ENCODE measurements at places on chromosomes 6 and 20.
A peak's percentile ranks its signal among the peaks of the same experiment; 100 is the strongest.

- no peak for DNase-seq
These were observed 1.6 kb downstream of the SRSF6 start for GRCh38 chr20:43459022-43459942.

GRCh38 chr20:51456511-51457509 is 85.7 kb downstream of the NFATC2 start:
- peak; percentile 76 for DNase-seq

DNA sequence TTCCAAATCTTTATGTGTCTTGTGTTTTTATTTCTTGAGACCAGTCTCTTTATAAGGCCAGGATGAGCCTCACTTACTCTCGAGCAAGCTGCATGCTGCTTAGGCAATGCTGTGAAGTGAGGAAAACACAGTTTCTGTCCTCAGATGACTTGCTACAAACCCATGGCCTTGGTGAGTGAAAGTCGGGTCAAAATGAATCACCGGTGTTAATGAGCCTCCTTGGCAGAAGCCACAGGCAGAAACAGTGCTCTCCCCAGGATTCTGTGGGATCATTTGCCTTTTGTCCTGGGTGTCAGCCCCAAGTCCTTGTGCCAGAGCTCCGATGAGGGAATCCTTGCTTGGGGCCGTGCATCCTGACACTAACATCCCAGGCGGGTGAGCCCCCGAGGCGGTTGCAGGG is 482.5 kb downstream of the QKI start:
- no peak for DNase-seq

DNA sequence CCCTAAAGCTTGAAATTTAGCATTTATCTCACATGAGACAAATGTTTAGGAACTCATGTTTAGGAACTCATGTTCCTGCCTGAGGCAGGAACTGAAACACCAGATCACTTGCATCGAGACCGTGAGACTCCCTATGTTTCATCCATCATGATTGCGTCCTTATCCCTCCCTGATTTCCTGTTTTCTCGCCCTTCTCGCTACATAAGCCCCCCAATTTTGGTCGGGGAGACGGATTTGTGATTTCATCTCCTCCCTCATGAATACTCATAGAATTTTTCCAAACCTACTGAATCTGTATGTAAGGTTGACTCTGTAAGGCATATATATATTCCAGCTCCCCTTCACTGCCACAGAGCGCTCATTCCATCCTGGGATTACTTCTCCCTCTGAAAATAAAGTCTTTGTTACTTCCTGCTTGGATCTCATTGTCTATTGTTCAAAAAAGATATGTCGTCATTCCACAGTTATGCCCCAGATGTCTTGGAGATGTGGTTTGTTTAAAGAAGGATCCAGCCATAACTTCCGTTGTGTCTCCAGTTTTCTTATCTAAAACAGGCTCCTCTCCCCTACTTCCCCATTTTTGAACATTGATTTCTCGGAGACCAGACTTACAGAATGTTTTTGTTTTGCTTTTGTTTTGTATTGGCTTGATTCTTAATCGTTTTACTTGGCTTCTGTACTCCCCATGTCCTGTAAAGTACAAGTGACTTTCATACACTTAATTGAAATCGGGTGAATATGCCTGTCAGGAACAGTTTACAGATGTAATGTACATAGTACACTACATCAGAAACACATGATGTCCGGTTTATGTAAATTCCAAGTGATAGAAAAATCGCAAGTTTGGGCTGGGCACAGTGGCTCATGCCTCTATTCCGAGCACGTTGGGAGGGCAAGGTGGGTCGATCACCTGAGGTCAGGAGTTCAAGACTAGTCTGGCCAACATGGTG is 118.7 kb downstream of the HFE start:
- no peak for DNase-seq

DNA sequence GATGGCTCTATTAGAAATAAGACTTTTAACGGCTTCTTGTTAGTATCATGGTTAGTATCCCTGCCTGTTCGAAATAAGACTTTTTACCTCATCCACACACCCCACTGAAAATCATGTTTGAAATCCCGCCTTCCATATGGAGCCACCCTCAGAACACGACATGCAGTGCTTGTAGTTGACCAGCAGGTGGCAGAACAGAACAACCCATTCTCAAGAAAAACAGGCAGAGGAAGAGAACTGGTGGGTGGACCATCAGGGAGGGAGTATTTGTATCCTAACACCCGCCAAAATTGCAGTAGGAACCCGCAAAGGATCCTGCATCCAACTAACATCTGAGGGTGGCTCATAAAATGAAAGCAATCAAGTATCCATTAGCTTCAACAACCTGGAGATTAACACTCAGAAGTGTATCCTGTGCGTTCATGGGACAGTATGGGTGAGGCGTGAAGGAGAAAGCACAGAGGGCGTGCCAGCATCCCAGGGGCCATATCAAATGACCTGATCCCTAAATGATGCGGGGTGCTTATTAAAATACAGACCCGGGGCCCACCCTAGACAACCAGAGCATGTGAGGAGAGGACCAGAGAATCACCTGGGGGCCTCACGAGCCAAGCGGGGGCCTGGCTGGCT is 89.6 kb upstream of the NHSL1 start:
- DNase-seq, result no peak

DNA sequence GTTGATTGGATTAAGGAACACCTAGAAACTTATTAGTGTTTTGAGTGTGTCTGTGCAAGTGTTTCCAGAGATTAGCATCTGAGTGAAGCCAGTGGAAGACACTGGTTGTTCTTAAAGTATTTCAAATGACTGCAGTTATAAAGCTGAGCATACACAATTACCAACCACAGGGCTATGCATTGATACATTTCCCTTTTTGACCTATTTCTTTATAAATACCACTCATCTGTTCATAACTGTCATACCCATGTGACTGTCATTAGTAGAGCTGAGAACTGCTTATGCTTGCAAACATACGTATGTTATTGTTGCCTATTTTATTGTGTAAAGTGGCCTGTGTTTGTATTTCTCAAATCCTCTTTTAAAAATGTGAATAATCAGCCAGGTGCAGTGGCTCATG is 15.3 kb upstream of the ZC3H12D start:
- no peak for DNase-seq

DNA sequence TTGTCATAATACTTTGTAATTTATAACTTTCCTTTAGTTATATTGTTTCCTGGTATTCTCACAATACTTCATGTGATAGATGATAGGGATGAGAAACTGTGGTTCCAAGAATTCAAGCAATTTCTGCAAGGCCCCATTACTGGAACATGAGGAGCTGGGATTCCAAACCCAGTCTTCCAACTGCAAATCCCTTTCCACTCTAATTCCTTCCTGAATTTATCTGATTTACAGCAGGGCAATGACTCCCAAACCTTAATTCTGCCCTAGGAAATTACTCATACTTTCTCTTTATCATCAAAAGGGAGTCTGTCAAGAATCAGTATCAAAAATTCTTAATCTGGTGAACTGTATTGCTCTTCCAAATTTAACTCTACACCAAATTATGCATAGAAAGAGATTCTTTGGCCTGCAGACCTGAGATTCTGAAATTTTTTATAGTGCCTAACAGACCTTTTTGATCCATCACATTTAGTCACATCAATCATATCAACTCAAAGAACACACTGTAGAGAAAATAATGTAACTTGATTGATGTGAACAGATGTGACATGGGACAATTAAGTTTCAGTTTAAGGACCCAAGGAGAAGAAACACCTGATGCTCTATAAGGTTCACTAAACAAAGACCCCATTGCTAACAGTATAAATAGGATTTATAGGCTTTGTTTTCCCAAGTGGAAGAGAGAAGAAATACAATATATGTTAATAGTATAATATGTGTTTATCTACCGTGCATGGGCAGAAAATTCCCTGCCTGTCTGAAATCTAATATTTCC is 41.5 kb upstream of the GJA1 start:
- no peak for DNase-seq

GRCh38 chr20:57459278-57459677 is 65.7 kb downstream of the CTCFL start:
- DNase-seq, result no peak

GRCh38 chr6:92521553-92521952 is 897.8 kb downstream of the EPHA7 start:
- no peak for DNase-seq

GRCh38 chr6:69796073-69796641 is 653 bp downstream of the LMBRD1 start:
- DNase-seq, result peak; percentile 35

GRCh38 chr20:40813708-40814630 is 124.9 kb upstream of the MAFB start:
- DNase-seq, result no peak

DNA sequence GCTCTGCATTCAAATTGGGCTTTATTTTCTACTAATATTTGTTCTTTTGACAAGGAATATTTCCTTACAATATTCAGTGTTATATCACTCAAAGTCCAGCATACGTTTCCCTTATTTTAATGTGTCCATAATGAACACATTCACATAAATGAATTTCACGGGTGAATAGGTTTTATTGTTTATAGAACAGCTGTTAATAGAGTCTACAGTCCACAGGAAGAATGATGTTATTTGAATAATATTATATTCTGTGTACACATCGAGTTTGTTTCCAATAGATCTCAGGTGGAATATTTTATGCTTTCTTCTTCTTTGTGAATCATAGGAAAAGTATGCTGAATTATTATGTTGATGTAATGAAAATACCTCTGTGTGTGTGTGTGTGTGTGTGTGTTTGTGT is 582.4 kb downstream of the CDH26 start:
- DNase-seq, result no peak

GRCh38 chr6:163339466-163339865 is 75.1 kb upstream of the QKI start:
- DNase-seq, result no peak

DNA sequence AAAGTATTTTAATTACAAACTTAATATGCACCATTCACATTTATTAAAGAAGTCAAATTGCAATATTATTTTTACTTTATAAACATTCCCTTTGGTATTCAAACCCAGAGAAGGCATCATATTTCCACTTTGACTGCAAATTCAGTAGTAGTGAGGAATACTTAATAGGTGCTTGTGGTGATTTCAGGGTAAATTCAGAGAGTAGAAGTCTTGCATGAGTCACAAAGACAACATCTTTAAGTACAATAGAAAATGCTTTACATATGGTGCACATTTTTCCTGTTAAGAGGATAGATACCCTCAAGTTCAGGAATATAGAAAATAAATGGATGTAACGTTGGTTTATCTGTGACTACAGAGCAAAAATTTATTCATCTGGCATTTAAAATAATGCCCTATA is 390.2 kb downstream of the TENT5A start:
- no peak for DNase-seq

- DNase-seq, result no peak
These were observed 41.3 kb downstream of the TXLNB start for GRCh38 chr6:139250296-139251044.

DNA sequence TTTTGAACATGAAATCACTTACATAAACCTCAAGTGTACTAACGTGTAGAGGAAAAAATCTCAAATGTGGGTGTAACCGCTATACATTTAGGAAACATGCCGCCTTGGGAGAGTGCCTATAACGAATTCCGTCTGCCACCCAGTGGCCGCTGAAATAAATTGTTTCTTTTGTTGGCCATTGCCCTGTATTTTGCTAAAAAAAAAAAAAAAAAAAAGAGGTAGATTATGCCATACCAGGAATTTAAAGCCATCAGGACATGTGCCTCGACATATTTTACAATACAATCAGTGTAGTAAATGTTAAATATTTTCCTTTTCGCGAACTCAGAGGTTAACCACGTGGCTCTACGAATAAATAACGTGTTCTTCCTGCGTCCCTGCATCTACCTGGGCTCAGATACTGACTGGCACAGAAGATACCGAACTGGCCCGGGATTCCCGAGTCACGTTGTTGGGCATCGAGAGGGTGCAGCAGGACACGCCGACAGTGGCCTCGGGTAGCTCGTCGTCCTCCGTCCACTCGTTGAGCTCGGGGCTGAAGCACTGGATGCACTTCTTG is 14.3 kb downstream of the KLHL31 start:
- peak; percentile 91 for DNase-seq

- DNase-seq, result no peak
These were observed 246.7 kb downstream of the SOD2 start for GRCh38 chr6:159446340-159446739.

DNA sequence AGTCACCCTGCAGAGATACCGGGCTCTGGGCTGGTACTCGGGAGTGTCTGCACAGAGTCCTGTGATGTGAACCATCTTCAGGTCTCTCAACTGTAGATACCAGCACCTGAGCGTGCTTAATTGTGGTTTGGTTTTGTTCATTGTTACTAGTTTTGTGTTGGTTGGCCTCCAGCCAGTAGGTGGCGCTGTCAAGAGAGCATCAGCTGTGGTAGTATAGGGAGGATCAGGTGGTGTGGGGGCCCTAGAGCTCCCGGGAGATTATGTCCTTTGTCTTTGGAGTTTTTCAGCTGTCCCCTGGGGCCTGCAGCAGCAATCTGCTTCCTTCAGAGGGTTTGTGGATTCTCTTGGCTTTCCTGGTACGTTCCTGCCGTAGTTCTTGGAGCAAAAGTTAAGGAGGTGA is 67.9 kb downstream of the CDYL start:
- no peak for DNase-seq

GRCh38 chr6:146543940-146544615 is 445 bp downstream of the RAB32 start:
- no peak for DNase-seq

GRCh38 chr20:42435230-42435629 is 754.5 kb downstream of the PTPRT start:
- no peak for DNase-seq

DNA sequence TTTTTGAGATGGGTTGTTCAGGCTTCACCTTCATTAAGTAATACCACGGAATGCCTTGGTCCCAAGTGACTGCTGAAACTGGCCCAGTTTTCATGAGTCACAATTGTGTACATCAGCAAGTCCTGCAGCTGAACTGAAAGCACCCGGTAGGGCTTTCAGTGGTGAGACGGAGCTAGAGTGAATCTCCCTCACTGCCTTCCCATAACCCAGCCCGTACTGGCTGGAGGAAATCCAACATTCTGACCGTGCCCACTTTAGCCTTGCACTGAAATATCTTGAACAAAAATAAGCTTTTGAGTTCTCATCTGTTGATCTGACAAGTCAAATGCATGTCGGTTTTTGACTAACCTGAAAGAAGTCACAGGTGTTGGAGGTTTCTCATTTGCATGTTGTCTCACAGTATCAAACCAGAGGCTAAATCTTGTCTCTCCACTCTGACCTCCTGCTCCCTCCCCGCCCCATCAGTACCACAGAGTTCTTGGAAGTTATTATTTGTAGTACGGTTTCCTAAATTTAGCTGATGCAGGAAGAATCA is 35.9 kb downstream of the DUSP22 start:
- no peak for DNase-seq

DNA sequence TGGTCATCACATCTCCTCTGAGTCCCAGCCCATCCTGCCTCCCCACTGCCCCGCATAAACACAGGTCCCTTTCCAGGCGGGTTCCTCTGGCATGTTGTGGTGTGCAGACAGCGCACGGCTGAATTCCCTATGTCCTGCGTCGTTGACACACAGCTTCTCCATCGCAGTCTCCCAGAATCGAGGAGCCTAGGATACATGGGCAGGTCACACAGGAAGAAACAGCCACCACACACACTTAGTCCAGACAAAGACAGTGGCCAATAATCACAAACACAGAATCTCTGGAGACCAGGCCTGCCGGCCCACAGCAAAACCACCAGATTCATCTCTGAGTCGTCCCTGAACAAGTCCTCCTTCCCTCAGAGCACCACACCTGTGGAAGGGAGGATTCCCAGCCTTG is 34.8 kb downstream of the SCML4 start:
- no peak for DNase-seq
